Breast epithelium (tissue), 4 donors: ENCODE measurements at places on chromosomes 7 and 10. TPM values are rescaled to one million over a fixed set of nuclear protein-coding genes. Genes with fewer than 3 reads are reported as not detected.

The RBAK gene
- total RNA-seq, result 12.8 TPM

The COG5 gene
- total RNA-seq, result 35.2 TPM

The HKDC1 gene
- total RNA-seq, result 2.0 TPM

The TRIM50 gene
- not detected for total RNA-seq

The PLXNA4 gene
- total RNA-seq, result 7.2 TPM

- no peak for DNase-seq
These were observed 309.6 kb downstream of the AGMO start for GRCh38 chr7:15252181-15252580.

GRCh38 chr10:73875139-73875475 is 752 bp upstream of the CAMK2G start:
- DNase-seq, result no peak

GRCh38 chr7:100190048-100190711 is 12.5 kb downstream of the STAG3 start:
- DNase-seq, result no peak

DNA sequence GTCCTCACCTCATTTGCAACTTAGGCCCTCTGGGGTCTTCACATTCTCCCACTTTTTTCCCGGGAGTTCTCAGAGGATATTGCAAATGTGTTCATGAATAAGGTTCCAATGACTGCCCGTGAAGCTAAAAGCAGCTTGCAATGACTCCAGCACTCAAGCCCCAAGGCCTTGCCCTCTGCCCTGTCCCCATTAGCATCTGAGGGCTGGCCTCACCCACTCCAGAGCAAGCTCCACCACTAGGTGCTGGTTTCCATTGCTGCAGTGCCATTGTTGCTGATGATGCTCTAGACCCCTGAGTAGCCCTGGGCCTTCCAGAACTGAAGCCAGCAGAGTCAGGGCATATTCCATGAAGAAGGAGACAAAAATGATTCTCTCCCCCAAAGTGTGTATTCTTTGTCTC is 236.8 kb downstream of the DYNC1I1 start:
- no peak for DNase-seq
